Effector memory CD4-positive, alpha-beta T cell (primary cell): ENCODE measurements at places on chromosomes 1 and 21.

DNA sequence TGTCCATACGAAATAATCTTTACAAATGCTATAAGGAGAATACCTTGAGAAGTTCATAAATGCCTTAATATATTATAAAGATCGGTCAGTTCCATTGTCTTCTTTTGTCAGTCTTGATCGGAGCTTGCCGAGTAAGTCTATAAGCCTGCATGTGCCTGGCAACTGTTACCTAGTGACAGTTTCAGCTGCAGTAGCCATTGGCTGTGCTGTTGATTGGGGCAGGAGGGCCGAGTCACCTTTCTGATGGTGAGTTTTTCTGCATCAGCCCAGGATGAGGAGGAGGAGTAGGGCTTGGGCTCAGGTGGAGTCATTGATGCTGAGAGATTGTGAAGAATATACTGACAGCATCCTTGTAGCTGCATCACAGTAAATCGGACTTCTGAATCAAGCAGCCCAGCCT is 1.9 kb upstream of the GPR52 start:
- DNase-seq, result no peak

DNA sequence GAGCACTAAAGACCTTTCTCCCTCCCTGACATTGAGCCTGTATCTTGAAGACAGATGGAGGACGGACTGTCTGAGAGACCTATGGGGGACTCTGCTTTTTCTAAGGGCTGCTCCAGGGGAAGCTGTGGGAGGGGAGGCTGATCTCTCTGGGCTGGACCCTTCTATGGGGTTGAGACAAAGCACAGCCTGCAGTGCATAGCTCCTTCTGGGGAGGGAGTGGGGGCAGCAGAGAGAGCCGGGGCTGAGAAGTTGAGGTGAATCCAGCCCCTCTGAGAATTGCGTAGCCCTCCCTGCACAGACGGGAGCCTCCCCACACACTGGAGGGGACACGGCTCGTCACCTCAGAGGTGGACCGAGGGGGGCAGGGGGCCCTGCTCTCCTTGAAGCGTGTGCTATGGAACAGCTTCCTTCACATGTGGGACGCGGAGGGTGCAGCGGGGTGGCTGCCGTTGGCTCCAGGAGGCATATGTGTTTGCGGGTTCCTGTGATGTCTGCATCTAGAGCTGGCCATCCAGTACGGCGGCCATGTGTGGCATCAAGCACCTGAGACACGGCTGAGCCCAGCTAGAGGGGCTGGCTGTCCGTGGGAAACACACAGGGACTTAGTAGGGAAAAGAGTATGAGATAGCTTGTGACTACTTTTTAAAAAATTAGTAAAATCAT is 299.1 kb downstream of the CAMTA1 start:
- DNase-seq, result no peak

DNA sequence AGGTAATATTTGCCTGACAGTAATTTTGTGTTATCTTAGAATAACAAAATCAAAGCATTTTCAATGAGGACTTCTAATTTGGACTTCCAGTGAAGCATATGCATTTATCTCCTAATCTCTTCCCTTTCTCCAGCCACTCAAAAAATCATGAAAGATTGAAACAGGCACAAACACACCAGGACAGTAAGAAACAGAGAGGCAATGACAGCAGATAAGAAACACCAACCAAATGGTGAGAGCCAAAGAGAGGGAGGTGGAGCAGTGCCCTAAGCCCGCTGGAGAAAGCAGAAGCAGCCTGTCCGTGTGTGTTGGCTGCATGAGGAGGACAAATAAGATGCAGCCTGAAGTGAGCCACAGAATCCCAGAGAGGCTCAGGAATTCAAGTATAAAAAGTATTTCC is 39.0 kb downstream of the SLC44A3 start:
- no peak for DNase-seq

DNA sequence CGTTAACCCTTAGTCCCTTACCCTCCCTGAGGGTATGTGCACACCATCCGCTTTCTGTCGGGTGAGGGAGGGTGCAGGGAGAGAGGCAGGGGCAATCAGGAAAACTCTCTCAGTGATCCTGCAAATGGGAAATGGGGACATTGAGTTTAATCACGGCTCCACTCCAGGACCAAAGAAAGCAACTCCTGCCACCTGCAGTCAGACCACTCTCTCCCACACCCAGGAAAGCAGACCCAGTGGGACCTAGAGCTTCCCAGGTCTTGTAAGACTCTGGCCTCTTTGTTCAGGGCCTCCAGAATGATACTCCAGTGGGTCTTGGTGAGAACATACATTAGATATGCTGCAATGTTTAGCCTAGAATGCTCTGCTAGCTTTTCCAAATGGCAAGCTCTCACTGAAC is 71.5 kb downstream of the GNG12 start:
- DNase-seq, result no peak

DNA sequence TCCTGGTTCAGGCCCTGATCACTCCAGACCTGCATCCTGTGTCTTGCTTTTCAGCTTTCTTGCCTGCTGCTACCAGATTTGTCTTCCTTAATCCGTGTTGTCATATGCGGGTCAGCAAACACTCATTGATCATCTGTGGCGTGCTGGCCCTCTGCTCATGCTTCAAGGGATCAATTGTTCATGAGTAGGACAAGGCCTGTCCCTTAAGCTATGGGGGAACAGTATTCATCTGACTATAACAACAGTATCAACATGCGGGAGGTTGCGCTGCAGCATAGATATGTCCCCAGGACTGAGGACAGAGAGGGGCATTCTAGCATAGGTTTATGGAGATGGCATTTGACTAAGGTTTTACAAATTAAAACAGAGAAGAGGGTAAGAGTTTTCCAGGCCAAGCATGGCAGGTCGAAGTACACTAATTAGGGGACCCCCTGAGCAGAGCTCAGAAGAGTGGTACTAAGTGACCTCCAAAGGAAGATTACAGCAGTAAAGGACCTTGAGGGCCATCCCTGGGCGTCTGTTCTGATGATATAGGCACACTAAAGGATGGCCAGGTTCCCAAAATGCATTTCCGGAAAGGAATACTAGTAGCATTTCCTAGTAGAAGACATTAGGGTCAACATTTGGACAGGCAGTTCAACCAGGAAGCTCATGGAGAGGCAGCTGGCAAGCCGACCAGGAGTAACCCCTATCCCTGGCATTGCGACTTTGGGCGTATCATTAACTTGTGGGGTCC is 811 bp upstream of the ZNF672 start:
- no peak for DNase-seq

- no peak for DNase-seq
Observed at GRCh38 chr1:57549300-57549699, 125.4 kb upstream of the DAB1 start.

GRCh38 chr1:191558379-191558778 is 599.9 kb upstream of the RGS18 start:
- DNase-seq, result no peak

- no peak for DNase-seq
Observed at GRCh38 chr1:64497088-64497883, 27.4 kb downstream of the CACHD1 start.

- no peak for DNase-seq
Observed at GRCh38 chr1:24769656-24770651, 24.7 kb downstream of the CLIC4 start.

DNA sequence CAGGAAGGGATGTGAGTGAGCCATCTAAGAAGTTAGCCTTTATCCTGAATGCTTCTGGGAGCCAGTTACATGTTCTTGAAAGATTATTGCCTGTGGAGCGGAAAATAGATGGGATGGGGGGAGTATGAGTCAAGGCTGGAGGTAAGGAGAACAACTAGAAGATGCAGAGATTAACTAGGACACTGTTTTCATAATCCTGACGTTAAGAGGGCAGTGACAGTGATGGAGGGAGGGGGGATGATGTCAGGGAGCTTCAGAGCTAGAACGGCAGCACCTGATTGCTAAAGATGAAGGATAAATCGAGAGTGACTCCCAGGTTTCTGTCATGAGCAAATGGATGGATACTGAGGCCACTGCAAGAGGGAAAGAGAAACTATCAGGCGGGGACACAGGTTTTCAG is 10.0 kb upstream of the RCSD1 start:
- no peak for DNase-seq

DNA sequence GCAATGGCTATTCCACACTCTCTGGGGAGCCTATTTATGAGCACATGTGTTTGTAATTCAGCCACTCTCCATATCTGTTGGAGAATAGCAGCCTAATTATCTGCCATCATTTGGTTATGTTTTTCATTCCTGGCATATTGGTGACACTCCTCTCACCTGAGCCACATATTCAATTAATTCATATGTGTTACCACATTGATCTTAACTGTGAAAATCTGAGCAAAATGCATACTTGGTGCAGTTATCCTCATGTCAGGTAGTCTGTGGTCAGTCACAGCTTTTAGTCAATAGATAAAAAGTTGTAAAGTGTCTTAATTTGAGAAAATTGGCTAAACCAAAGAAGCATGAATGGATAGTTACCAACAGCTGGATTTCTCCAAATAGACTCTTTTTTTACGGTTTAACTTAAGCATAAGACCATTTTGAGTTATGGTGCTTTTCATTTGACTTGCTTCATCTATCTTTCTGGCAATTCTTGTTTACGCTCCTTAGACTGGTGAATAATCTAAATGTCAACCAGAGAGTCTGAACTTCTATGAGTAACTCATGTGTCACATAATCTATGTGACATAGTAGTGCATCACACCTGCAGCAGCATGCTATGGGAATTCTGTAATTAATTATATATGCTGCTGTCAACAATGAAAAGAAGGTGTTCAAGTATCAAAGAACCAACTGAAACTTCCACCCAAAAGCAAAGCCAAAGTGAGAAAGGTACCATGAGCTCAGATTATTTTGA is 187.7 kb upstream of the SGIP1 start:
- no peak for DNase-seq

GRCh38 chr1:24364975-24365678 is 46.0 kb downstream of the GRHL3 start:
- no peak for DNase-seq

DNA sequence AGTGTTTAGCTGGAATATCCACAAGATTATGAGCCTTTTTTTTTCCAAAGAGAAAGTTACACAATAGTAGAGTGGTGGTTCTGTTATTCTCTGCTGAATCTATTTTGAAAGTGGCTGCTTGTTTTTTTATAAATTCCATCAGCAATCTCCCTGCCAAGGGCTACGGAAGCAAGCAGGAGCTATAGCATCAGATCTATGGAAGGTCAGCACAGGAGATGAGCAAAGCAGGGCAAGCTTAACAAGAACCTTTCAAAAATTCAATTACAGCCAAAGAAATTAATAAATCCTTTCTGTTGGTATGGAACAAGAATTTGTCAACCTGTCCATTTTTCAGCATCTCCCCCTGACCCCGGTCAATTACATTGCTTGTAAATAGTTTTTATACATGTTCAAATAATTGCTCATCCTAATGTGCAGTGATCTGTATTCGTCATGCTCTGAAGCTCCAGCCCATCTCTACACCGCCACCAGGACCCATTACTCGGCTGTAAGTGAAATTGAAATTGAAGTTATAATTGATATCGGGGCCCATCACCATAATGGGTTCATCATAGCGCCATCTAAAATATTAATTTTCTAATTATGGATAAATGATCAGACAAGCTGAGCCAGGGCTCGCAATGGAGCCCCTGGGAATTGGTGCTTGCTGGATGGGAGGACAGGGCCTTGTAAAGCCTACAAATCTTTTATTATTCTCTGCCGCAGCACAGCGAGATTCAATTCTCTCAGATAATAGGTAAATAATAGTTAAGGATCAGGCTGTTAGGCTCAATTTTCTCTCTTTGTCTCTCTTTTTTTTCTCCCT is 215.1 kb downstream of the ATG4C start:
- no peak for DNase-seq

- no peak for DNase-seq
Observed at GRCh38 chr21:16040601-16041000, 310.8 kb downstream of the USP25 start.

- no peak for DNase-seq
Observed at GRCh38 chr1:3032371-3033039, 11.2 kb downstream of the ACTRT2 start.
